Fibroblast of lung (primary cell): ENCODE measurements at places on chromosomes 1 and 21. TPM values are rescaled to one million over a fixed set of nuclear protein-coding genes. Genes with fewer than 3 reads are reported as not detected.

BCAN gene
- under 0.01 TPM in 1 of 2 replicates, not detected in the other for total RNA-seq

FCER1G gene
- not detected in 2 replicates for total RNA-seq

CYP4X1 gene
- not detected in 2 replicates for total RNA-seq

RGS4 gene
- total RNA-seq = 36.5 and 63.3 TPM in 2 replicates

RERE gene
- 45.7 and 51.0 TPM in 2 replicates for total RNA-seq

C1orf141 gene
- total RNA-seq = not detected in 2 replicates

EDARADD gene
- not detected in 2 replicates for total RNA-seq

EXO5 gene
- total RNA-seq = 7.7 and 11.1 TPM in 2 replicates
